C1 segment of cervical spinal cord (tissue), 14 donors: ENCODE measurements at places on chromosomes 3 and 15.

- DNase-seq: no peak
Measured at GRCh38 chr3:32454731-32455608, 47.7 kb downstream of the CMTM6 start.

GRCh38 chr3:184620475-184621119 is 59.0 kb downstream of the EPHB3 start:
- DNase-seq: no peak

GRCh38 chr3:16343101-16343500 is 78.1 kb downstream of the OXNAD1 start:
- DNase-seq: no peak

- no peak for DNase-seq
Measured at GRCh38 chr3:158539414-158540014, 31.5 kb upstream of the MLF1 start.

DNA sequence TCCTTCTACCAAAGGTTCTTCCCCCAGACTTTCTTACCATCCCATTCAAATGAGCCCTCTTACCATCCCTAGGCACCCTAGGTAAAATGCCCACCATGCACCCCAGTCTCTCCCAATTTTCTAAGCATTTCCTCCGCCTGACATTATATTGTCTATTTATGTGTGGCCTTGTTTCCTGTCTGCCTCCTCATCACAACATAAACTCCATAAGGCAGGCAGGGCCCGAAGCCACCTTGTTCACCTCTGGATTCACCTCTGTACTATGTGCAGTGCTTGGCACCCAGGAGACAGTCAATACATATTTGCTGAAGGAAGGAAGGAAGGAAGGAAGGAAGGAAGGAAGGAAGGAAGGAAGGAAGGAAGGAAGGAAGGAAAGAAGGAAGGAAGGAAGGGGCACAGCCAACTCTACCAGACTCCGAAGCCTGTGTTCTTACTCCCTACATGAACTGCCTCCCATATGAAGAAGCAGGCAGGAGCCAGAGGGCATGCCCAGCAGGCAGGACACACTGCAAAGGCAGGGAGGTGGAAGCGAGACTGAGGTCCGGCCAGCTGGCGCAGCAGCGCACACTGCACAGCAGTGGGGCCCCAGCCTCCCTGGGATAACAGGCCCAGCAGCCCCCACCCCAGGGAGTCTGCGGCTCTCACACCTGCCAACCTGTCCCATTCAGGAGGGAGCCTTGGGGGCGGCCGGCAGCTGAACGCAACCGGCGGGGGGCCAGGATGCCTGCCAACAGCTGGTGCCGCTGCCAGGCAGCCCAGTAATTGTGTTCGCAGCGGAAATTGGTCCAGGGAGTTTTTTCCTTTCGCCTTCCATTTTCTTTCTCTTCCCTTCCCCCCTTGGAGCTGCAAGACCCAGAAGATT is 106.0 kb upstream of the LINGO1 start:
- peak; percentile 27 for DNase-seq

DNA sequence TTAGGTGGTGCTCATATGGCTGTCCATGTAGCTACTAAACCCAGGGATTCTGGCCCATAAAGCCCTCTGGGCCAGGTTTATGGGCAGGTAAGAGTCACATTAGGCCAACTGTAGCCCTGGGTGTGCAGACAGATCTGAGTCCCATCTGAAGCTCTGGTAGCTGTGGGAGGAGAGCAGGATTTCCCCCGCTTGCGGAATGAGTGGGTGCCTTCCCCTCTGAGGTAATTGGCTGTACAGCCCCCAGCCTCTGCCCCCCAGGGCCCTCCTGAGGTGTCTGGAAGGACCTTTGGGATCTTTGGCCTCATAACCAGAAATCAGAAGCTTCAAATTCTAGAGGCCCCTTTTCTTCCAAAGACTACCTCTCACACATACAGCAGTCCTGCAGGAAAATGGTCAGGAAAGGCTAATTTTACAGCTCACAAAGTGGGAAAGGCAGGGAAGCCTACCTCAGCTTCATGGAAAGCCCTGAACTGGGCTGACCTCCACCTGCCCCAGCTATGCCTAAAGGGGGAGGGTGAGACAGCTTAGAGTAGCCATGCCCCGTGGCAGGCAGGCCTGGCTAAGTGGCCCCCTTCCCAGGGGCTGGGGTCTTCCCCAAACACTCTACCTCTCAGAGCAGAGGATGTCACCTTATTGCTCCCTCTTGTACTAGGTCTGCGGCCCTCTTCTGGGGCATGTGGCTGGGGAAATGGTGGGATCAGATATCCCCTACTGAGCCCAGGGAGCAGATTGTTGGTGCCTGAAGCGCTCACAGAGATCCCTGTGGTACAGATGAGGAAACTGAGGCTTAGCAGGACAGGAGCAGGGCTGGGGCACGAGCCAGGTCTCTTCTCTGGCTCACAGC is 16.8 kb downstream of the HEMK1 start:
- no peak for DNase-seq

DNA sequence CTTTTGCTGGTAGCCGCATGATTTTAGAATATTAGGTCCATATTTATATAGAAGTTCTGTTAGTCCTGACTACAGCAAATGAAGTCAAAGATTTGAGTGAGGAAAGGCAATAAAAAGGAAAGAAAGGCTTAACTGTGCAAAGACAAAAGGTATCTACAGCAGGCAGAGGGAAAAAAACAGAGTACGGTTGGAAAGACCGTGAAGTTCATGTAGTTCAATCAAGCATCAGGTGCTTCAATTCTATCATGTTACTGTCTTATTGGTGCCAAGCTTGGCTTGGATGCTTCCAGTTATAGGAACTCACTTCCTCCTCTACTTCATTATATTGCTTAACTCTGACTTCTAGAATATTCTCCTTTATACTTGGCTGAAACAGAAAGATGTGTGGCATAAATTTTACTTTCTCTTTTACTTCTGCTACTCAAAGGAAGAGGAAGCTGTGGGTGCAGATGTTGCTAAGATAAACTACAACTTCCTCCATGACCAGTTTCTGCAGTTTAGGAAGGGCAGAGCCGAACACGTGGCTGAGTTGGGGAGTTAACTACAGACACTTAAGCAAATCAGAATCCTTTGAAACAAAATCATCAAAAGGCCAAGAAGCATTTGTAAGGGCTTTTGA is 72.6 kb upstream of the ZBED2 start:
- DNase-seq: no peak

- no peak for DNase-seq
Measured at GRCh38 chr15:88904257-88904623, 8.9 kb upstream of the HAPLN3 start.

DNA sequence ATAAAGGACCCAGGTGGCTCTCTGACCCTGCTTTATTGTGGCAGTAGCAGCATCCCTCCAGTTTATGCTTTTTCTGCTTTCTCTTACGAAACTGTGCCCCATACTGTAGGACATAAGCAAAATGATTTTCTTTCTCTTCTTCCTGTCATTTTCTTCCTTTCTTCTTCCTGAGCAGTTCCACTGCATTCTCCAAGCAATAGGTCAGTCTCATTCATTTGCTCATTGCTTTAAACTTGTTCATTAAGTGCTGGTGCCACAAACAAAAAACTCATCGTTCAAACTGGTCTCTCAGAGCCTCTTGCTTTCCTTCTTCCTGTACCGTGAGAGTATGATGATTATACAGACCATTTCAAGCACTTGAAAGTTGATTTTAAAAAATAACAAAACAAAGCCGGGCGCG is 66.8 kb downstream of the PDE8A start:
- no peak for DNase-seq

DNA sequence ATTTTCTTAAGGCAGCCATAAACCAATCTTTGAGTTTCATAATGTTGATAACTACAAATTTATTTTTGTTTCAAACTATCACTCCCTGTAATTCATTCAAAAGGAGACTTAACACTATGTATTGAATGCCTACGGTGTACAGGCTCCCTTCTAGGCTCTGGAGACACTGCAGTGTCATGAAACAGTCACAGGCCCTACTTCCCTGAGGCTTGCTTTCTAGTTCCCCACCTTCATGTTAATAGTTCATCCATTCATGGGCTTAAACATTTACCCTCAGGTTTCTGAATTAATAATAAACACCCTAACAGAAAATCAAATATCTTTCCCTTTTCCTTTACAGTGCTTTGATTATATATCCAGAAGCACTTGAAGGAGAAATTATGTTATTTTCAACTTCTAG is 168.7 kb downstream of the CHL1 start:
- no peak for DNase-seq

DNA sequence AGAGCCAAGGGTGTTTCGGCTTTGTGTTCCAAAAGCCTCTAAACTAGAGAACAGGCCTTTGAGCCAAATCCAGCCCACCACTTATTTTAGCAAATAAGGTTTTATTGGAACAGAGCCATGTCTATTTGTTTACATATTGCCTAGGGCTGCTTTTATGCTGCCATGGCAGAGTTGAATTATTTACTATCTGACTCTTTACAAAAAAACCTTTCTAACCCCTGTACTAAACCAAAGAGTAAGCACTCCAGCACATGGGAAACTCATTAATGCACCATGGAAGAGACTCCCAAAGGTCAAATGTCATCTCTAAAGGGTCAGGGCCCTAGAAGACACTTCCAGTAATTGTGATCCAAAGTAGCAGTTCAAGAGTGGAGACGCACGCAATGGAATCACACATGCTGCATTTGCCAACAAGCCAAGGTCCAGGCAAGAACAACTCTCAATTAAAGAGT is 22.3 kb downstream of the OSBPL10 start:
- no peak for DNase-seq

GRCh38 chr3:31876331-31876730 is 104.7 kb downstream of the OSBPL10 start:
- no peak for DNase-seq

GRCh38 chr3:169953462-169954141 is 13.0 kb upstream of the SEC62 start:
- DNase-seq: no peak

- no peak for DNase-seq
Measured at GRCh38 chr3:64264501-64265109, 39.3 kb upstream of the PRICKLE2 start.

GRCh38 chr15:39088156-39088555 is 492.7 kb upstream of the THBS1 start:
- DNase-seq: no peak

DNA sequence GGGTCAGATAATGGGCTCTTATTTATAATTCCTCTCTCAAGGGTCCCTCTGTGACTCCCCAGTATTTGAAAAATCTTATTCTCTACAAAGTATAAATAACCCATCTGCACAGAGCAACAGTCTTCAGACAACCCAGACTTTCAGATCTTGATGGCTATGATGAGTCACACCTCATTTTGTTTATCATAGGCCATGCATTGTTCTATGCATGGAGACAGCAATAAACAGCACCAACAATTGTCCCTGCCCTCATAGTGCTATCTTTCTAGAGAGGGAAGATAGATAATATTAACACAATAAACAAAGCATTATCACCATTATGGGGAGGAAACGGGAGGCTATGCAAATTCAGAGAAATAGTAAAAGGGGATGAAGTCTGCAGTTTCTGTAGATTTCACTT is 13.4 kb downstream of the FHIT start:
- no peak for DNase-seq

DNA sequence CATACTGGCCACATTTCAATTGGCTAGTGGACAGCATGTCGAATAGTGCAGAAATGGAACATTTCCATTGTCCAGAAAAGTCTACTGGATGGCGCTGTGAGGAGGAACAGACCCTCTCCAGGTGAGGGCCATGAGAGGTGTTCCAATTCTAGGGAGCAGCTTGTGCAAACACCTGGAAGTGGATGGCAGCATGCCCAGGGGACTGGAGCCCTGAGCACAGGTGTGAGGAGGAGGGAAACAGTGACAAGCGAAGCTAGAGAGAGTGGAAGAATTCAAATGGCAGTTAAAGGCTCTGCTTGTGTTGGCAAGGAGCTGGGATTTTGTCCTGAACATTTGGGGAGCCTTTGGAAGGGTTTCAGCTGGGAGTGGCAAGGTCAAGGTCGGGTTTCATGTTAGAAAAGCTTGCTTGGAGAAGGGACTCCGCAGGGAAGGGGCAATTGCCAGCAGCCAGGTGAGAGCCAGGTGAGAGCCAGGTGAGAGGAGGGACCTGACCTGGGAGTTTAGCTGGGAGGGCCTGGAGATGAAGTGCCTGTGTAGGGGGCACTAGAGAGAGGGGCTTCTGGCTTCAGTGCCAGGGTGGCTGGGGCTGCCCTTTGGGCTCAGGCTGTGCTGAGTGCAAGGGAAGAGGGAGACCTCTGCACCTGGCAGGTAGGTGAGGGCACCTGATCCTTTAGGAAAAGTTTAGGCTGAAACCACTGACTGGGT is 93.8 kb downstream of the LINGO1 start:
- DNase-seq: no peak

- peak; percentile 38 for DNase-seq
Measured at GRCh38 chr3:37922721-37923568, 61.3 kb downstream of the CTDSPL start.

DNA sequence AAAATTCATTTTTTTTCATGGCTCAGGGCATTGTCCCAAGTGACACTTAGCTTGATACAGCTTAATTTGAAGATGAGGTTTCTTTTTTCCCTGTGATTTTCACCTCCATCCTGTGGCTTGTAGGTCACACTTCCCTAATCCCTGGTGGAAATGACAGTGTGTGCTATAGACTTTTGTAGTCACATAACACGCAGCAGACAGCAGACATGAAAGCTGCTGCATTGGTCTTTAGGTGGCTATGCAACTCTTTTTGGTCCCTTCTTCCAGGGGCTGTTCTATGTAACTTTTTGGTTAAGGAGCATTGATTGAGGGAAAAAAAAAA is 38.8 kb downstream of the TRAK1 start:
- no peak for DNase-seq

- DNase-seq: no peak
Measured at GRCh38 chr15:70714015-70714414, 49.3 kb downstream of the UACA start.

DNA sequence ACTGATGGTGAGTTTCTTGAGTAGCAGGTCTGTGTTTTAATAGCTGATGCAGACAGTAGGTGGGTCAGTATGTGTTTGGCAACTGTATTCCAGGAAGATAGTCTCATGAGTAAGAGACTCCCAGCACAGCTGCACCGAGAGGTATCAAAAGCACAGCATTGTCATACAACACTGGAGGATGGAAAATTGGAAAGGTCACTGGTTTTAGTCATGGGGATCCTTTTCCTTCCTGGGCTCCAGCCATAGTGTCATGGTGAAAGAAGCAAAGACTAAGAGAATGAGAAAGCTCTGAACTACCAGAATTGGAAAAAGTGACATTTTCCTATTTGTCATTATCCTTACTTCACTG is 61.5 kb downstream of the P3H2 start:
- no peak for DNase-seq
